ENCODE measurements at places on chromosomes 7 and 10.
A peak's percentile ranks its signal among the peaks of the same experiment; 100 is the strongest.

DNA sequence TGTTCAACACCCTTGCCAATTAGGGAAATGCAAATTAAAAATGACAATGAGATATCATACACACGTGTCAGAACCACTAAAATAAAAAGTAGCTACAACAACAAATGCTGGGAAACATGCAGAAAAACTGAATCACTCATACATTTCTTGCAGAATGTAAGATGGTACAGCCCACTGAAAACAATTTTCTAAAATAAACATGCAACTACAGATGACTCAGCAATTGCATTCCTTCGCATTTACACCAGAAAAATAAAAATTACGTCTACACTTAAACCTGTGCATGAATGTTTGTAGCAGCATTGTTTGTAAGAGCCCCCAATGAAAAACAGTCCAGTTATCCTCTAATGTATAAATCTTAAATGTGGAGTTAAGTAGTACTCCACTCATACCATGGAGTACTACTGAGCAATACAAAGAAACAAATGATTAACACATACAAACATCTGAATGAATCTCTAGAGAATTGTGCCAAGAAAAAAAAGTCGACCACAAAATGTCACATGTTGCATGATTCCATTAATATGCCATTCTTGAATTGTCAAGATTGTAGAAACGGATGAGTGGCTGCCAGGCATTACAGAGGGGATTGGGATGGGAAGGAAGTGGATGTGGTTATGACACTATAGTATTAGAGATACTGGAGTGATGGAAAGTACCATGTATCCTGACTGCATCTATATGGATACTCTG is 134.6 kb upstream of the NPSR1 start:
- DNase-seq = no peak

DNA sequence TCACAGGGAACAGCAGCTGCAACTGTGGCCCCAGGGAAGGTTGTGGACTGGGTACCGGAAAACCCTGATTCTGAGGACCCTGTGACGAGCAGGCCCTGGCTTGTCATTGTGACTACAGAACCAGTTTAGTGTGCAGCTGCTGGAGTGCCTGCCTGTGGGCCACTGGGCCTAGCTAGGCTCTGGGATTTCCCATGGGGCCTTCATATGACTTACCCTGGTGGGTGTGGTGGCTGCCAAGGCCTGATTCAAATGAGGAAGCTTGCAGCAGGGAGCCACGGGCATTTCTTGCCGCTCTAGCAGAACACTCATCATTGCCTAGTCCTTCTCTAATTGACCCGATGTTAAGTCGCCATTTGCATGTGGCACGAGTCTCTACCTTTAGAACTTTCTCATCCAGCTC is 14.7 kb upstream of the CAMK2G start:
- no peak for DNase-seq

- peak; percentile 35 for DNase-seq
These were observed 1.4 kb upstream of the TRIM8 start for GRCh38 chr10:102642736-102643335.

GRCh38 chr10:55168343-55168742 is 367.3 kb upstream of the PCDH15 start:
- no peak for DNase-seq

DNA sequence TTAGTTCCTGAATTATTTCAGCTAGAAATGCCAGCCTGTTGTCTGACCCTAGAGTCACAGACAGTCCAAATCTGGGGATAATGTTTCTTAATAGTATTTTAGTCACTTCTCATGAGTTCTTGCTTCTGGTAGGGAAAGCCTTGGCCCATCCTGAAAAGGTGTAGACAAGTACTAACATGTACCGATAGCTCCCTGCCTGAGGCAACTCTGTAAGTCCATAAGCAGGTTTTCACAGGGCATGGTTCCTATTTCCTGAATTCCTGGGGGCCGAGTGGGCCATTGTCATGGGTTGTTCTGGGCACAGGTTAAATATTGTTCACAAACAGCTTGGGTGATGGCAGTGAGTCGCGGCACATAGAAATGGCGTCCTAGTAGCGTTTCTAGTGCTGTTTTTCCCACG is 3.1 kb upstream of the ZNF117 start:
- DNase-seq = no peak

- no peak for DNase-seq
These were observed 427.8 kb upstream of the ZMIZ1 start for GRCh38 chr10:78640796-78641636.

DNA sequence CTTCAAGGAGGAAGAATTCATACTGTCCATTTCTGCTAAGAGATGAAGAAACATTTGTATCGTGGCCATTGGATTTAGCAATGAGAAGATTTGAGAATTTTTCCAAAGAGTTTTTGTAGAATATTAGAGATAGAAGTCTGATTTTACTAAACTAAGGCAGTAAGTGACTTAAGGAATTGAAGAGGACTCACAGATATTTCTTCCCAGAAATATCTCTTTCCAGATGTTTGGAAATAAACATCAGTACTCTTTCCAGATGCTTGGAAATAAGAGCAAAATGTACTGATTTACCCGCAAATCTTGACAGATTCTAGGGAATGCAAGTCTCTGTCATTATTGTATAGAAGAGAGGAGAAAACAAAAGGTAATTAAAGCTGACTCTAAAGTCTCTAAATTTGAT is 91.3 kb downstream of the IMMP2L start:
- DNase-seq = no peak

- DNase-seq = no peak
These were observed 1.5 kb downstream of the FAM13C start for GRCh38 chr10:59360605-59361405.

DNA sequence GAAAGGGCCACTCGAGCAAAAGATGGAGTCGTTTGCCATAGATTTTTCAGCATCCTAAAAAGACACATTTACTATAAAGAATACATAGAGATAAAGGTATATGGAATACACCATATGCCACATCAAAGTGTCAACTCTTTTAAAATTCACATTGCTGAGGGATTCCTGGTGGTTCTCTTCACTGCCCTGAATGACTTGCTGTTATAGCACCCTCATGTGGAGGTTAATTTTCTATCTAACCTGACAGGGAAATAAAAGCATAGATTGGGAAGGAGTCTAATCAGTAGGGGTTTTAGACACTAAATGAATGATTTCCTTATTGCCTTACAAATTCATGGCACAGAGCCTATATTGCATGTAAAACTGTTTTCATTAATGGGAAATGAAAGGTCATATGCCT is 25.9 kb downstream of the DNAH11 start:
- DNase-seq = no peak

DNA sequence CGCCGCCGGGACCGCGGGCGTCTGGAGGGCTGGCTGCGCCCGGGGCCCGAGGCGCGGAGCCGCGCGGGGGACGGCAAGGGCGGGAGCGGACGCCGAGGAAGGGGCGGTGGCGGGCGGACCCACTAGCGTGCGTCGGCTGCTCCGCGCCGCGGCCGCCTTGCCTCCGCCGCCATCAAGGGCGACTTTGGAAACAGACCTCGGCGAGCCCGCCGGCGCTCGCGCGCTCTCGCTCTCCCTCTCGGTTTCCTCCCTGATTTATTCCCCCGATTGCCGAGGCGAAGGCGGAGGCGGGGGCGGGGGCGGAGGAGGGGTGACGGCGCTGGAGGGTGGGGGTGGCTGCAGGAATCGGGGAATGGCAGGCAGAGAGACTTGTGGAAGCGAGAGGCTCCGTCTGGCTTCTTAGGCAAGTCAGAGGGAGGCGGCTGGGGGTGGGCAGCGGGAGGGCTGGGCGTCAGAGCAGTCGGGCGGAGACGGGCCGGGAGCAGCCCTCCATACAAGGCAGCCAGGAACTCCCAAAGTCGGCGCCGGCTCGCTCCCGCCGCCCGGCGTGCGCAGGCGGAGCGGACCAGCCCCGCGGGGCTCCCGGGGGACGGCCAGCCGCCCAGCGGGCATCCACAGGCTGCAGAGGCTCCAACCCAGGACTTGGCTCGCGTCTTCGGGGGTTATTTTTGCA is at the start of gene CACNA2D1:
Gene CACNA2D1, minus strand, starts transcription at position 231 of the 673 bp plus-strand sequence.
- DNase-seq = no peak

DNA sequence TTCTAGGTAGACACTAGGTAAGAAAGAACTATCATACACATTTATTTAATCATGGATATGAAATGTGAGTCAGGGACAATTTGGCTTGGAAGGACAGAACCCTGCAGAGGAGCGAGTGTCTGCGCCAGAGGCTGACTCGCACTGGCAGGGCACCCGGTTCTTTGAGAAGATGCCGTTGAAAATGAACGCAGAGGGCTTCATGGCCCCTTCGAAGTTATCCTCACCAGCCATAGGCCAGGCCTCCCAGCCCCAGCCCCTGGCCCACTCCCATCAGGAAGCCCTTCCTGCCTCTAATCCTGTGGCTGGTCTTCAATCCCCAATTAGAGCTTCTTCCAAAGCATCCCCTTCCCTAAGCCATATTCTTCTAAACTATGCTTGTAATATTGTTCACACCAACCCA is 239.8 kb downstream of the TCERG1L start:
- no peak for DNase-seq

DNA sequence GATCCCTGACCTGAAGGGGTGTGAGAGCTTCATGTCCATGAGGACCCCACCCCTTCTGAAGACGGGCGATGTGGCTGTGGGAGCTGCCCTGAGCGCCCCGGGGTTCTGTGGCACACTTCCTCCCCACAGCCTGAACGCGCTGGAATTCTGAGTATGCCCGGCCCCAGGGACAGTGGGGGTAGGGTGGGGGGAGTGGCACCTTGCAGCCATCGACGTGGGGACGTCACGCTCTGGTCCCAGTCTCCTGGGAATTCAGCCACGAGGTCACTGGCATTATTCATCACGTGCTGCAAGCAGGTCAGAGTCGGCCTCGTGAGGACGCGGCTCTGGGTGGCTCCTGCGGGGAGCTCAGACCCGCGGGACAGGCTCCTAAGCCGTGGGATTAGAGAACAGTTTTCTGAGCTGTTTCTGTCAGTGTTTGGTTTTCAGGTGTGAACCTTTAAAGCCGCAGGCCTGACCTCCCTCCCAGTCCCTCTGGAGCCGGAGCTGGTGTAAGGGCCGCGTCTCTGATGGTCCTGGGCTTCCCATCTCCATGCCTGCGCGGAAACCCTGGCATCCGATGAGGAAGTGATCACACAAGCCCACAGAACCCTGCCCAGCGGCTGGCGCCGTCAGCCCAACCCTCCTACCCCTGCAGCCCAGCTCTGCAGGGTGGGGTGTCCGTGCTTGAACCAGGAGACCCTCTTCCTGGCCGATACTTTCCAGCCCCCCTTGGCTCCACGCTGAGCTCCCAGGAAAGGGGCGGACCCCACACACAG is 16.1 kb downstream of the GPR146 start:
- no peak for DNase-seq

DNA sequence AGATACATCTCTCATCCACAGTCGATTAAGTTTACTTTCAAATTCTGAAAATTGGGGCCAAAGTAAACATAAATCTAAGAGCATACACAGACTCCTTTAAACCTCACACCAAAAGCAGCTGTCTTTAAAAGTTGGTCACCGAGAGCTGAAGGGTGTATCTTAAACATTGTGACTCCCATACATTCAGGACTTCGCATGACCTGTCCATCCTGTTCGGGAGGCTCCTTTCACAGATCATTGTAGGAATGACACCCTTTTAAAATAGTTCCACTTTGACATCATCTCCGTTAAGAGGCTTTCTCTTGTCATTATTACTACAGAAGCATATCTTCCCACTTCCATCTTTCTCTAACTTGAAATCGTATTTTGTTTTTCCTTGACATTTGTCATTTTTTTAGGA is 440.0 kb downstream of the DNAJB9 start:
- DNase-seq = no peak

GRCh38 chr7:145624618-145625017 is 492.0 kb upstream of the CNTNAP2 start:
- DNase-seq = no peak

DNA sequence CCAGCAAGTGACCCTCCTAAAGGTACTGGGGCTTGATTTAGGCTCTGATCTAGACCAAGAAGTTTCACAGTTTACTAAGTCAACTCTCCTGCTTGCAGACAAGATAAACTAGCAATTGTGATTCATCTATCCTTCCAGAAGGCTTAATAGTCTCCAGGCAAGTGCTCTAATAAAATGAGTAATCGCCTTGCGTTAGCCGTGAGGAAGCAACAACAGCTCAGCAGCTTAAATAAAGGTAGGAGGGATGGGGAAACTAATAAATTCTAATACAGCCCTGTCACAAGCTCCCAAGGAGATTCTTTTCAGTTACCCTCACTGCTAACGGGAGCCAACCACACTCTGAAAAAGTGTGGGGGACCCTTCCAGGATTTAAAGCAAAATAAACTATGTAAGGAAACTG is 48.4 kb downstream of the FRMD4A start:
- DNase-seq = no peak

GRCh38 chr7:155477476-155477875 is 19.5 kb downstream of the EN2 start:
- DNase-seq = no peak

DNA sequence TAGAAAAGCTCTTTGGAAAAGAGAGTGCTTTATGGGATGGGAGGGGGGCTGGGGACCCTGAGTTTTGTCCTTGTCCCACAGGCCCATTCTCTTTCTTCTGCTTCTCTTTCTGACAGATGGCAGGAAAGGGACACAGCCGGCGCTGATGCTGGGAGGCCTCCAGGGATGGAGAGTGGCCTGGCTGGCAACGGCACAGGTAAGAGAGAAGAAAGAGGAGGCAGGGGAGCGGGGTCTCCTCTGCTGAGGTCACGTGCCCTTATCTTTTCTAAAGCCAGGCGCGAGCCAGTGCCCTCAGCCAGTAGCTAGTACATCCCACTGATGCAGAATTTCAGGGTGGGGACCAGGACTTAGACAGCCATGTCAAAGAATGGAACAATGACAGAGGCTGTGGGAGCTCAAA is 9.2 kb downstream of the ZNF775 start:
- DNase-seq = no peak

DNA sequence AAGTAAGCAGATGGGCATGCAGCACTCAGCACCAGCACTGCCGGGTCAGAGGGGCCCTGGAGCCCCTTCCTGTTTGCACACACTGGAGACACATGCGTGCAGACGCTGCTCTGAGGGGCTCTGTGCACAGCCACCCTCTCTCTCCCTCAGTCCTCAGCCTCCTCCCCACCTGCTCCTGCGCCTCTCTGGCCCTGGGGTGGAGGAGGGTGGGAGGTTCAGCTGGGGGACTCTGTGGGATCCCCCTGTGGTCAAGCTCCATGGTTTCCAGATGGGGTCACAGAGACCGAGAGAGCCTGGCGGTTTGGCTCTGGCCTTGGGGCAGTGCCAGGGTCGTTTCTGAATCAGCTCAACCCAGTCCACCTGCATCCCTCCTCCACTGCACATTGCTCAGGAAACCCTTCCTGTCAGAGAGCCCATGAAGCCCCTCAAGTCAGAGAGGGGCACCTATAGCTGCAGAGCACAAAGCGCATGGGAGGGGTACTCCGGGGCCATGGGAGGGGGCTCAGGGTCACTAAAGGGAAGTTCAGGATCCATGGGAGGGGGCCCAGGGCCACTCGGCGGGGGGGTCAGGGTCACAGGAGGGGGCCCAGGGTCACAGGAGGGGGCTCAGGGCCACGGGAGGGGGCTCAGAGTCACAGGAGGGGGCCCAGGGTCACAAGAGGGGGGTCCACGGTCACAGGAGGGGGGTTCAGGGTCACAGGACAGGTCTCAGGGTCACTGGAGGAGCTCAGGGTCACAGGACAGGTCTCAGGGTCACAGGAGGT is 161.7 kb downstream of the ADARB2 start:
- no peak for DNase-seq

GRCh38 chr7:120052884-120053382 is 220.0 kb upstream of the KCND2 start:
- DNase-seq = no peak

Measured in activated T-helper 1 cell treated with Interleukin-2 at 50 U/mL for 16 hours (primary cell).